ENCODE measurements at places on chromosomes 2 and 18.

- DNase-seq: no peak
Measured at GRCh38 chr2:104120171-104120570, 733.7 kb upstream of the POU3F3 start.

- no peak for DNase-seq
Measured at GRCh38 chr18:36162981-36163380, 24.3 kb upstream of the MOCOS start.

DNA sequence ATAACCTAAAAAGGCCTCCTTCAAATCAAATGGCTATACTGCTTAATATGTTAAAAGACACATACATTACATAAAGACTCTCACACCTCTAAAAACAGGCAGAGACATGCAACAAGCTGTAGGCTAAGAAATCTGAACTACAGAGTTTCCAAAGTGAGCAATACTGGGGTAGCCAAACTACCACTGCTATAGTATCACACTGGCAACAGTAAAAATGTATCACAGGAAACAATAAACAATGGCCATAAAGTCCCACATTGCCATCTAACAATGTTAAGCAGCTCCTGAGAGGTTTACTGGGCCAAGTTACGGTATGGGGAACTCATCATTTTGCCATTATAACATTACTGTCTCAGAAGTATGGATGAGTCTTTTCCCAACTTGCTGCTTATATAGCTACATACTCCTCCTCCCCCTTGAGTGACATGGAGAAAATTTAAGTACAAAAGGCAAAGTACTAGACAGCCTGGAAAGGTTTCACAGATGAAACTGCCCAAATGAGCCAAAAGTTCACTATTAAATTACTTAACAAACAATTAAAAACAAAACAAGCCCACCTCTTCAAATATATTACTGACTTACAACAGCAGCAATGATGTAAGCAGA, 50.3 kb downstream of the SS18 start:
- no peak for DNase-seq

GRCh38 chr2:212900715-212901114, 250.7 kb downstream of the IKZF2 start:
- DNase-seq: no peak

- no peak for DNase-seq
Measured at GRCh38 chr2:177885828-177886466, 186.6 kb downstream of the PDE11A start.

DNA sequence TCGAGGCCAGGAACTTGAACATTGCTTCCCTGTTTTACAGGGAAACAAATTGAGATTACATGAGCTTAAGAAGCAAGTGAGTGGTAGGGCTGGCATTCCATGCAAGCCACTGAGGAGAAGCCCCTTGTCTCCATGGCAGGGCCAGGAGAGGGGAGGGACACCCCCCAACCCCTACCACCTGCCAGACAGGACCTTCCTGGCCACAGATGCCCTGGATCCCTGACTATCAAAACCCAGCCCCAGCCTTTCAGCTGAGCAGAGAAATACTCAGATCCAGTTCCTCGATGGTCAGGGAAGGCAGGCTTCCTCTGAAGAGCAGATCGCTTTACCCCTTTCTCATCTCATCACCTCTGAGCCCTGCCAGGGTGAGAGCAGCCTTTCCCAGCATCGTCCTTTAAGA, 53.8 kb upstream of the ALPP start:
- DNase-seq: no peak

- DNase-seq: no peak
Measured at GRCh38 chr2:60706021-60706420, 50.0 kb upstream of the PAPOLG start.

GRCh38 chr2:222434204-222434603, 9.9 kb downstream of the SGPP2 start:
- no peak for DNase-seq

- no peak for DNase-seq
Measured at GRCh38 chr2:69957965-69958364, 3.5 kb downstream of the ASPRV1 start.

DNA sequence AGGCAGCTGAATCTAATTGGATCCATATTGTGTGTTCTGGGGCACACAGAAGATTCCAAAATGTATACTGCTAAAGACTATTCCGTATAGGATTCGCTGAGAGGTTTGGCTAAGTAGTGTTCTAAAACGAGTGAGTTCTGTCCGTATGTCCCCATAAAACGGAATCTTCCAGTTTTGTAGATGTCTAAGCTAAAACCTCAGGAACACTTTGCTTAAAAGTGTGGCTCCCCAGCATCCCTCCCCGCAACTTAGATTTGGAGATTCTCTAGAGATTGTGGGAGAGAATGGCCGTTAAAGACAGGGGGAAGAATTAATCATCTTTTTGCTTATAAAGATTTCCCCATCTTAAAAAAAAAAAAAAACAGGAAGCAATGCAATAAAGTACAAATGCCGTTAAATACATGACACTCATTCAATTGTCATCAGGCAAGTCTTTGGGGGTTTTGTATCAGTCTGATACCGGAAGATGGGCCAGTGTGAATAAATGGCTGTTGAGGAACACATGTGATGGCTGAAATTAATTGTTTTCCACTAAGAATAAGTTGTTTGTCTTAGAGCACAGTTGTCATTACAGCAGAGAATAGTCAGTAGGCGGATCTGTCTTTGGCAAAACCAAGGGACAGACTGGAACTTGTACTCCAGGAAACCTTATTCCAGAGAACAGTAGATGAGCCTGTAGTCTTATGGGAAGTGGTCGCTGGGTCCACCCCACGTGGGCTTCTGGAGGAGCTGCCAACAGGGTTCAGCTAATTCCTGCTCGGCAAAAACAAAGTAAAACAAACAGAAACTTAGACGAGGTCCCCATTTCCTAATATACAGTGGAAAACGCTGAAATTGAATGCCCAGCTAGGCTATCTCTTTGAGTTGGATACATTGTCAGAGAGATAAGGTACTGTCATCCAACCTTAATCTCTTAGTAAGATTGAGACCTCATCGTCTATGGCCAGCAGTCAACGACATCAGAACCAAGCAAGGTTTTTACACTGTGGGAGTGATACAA, 1.7 kb downstream of the EMILIN2 start:
- DNase-seq: no peak

- DNase-seq: no peak
Measured at GRCh38 chr18:79321625-79322405, 73.9 kb upstream of the NFATC1 start.

DNA sequence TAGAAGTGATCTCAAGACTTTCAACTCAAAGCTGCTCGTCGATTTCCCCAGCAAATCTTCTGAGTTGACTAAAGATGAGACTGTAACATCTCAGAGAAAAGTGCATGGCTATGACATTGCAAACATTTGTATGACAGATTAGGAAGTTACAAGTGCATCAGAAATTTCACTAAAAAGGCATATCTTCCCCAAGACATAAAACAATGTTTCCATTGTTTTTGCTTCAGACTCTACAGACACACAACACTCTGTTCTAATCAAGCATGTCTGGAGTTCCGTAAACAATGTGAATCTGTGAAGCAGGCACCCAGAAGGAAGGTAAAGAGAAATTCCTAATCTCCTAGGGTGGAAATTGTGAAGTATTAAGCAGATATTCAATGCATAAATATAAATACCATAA, 144.6 kb upstream of the LYPD1 start:
- DNase-seq: no peak

Measured in activated naive CD4-positive, alpha-beta T cell (primary cell).